ENCODE measurements at places on chromosomes 4 and X.

DNA sequence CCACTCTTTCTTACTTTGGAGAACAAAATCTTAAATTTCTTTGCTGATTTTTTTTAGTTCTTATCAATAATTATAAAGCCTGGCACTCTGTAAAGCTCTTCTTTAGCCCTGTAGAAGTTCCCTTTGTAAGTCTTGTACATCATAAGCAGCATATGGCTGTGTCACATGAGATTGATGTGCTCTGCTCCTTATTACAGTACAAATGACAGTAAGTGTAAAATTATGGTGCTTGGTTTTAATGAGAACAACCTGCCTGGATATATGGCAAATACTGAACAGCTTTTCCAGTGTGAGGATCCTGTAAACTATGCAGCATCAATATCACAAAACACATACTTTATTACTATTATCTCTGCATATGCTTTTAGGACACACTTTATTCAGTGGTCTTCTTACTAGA lies 145.9 kb upstream of the GNPDA2 start:
- DNase-seq = no peak

DNA sequence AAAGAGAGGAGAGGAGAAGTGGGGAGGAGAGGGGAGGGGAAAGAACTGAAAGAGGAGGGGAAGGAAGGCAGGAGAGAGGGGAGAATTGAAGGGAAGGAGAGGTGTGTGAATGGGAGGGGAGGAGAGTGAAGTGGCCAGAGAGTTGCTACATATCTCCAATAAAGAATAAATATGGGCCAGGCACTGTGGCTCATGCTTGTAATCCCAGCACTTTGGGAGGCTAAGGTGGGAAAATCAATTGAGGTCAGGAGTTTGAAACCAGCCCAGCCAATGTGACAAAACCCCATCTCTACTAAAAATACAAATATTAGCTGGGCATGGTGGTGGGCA lies 482.4 kb downstream of the NAF1 start:
- DNase-seq = no peak

DNA sequence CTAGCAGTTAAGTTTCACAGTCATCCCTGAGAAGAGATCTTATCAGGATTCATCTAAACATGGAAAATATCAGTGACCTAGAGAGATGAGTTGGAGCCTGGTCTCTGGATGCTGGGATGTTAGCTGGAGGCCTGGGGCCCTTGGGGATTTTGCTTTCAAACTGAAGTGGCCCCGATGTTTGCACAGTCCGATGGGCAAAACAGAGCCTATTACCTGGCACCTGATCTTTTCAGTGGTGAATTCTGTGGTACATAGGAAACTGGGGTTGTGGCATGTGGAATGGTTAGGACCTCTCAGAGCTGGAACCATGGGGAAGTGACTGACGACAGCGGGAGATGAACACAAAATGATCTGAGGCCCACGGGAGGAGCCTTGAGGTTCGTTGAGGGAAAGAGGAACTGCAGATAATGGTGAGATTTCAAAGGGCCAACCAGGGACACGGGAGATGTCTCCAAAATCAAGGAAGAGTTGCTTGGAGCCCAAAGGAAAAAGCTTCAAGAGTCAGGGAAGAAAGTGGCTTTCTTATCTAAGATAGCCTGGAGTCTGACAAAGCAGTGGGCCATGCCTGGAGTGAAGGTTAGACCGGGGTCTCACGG lies 17.8 kb upstream of the TENM3 start:
- DNase-seq = no peak

GRCh38 chr4:38173935-38174518 lies 213.8 kb downstream of the PTTG2 start:
- DNase-seq = no peak

- peak; percentile 4 for DNase-seq
Observed at GRCh38 chr4:30789219-30789671, 69.1 kb downstream of the PCDH7 start.

GRCh38 chr4:76007089-76007862 lies at the start of gene CXCL9:
Gene CXCL9, minus strand, starts transcription at chr4:76007509. Its CDS starts 60 bp downstream, at chr4:76007449.
- peak; percentile 34 for DNase-seq

DNA sequence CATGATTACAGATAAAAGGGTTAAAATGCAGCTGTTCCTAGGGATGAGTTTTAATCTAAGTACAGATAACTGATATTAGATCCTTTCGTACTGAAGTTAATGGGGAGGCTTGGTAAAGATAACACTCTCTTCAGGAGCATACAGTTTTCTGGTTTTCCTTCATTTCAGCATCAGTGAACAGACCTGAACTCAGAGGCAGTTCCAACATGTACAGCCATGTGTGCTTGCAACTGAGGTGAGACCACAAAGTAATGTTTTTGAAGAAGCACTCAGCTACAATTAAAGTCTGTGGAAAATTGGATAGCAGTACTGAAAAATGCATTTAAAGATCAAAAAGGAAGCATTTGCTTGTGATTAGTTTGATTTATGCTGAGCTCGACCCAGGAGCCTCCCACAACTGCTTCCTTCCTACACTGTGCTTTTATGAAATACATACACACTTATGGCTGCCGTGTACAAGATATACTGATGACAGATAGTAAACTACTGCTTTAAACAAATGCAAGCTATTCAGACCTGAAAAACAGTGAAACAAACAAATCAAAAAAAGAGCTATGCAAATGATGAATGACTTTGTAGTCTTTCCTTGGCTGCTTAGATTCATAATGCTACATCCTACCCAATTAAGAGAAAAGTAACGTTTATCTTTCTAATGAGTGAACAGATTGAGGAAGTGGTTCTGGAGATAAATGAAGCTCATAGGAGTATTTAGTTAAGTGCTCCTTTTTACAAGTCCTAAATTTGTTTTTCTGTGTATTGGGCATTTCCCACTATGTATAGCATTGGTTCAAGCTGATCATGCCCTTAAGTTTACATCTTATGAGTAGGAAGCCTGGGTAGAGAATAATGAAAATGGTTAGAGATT lies 68.4 kb downstream of the PDLIM5 start:
- DNase-seq = no peak

GRCh38 chr4:14812101-14812500 lies 190.2 kb upstream of the CPEB2 start:
- DNase-seq = no peak

DNA sequence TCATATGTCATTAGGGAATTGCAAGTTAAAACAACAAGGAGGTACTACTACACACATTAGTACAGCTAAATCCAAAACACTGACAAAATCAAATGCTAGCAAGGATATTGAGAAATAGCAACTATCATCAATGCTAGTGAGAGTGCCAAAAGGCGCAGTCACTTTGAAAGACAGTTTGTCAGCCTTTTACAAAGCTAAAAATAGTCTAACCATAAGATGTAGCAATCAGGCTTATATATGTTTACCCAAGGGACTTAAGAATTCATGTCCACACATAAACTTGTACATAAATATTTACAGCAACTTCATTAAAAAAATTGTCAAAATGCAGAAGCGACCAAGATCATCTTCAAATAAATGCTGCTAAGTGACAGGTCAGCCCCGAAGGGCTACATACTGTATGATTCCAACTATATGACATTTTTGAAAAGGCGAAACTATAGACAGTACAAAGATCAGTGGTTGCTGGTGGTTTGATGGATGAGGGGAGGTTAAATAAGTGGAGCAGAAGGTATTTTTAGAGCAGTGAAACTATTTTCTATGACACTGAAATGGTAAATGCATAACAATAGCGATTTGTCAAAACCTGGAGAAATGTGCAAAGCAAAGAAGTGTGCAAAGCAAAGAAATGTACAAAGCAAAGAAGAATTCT lies 704.8 kb downstream of the ARAP2 start:
- peak; percentile 25 for DNase-seq

GRCh38 chrX:134653835-134654234 lies 4.4 kb downstream of the PLAC1 start:
- DNase-seq = no peak

- no peak for DNase-seq
Observed at GRCh38 chr4:37625499-37625898, 60.7 kb downstream of the RELL1 start.

GRCh38 chr4:153512952-153513500 lies 46.9 kb downstream of the TMEM131L start:
- no peak for DNase-seq

DNA sequence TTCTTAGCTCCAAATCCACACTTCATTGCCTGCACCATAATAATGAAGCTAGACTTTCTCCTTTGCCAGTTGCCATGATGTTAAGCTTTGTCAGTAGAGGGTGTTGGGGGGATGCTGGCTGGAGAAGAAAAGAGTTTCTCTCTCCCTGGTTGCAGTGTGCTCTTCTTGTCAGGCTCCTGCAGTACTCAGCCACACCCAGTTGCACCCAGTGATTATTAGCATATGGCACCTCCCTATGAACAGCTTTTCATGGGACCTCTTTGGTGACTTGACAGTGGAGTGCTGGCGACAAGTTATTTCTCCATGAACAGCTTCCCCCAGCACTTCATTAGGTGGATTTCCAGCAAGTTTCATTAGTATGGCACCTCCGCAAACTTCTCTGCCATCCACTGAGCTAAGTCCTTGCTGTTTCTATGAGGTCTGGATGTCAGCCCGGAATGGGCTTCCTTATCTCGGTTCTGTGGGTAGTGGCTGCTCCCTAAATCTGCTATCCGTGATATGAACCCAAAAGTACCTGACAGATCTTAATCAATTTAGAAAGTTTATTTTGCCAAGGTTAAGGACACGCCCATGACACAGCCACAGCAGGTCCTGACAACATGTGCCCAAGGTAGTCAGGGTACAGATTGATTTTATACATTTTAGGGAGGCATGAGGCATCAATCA lies 18.8 kb upstream of the OTUD4 start:
- DNase-seq = no peak

DNA sequence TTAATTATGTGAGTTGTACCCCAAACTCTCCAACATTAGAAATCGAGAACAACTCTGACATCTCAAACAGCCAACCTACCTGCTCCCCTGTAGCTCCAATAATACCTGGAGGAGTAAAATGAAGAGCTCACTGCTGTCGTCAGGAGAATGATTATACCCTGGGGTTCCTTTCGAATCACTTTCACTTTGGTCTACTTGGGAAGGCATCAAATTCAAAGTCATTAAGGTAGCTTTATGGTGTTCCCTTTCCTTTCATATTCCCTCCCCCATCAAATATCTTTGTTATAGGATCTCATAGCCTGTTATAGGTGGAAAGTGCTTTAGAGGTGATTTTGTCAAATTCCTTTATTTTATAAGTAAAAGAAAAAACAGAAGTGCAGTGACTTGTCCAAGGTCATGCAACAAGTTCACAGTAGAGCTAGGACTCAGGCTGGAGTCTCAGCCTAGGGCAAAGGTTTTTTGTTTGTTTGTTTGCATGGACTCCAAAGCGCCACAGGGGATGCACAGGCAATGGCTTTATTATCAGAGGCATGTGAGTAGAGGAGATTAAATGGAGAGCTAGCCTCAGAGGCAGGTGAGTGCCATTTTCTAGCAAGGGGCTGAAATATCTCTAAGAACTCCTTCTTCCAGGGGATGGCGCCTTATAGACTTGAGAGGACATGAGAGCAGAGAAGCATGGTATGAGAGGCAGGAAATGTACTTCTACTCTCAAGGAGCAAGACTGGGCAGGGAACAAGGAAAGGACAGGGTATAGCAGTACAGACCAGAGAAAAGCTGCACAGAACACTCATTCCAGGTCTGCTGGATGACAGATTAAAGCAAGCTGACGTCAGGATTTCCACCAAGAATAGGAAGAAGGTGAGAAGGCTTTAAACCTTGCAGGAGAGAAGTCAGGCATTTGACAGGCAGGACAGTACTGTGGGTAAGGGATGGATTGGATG lies 262.1 kb upstream of the GPC4 start:
- no peak for DNase-seq

All from RPMI8226 (cell line).